Activated CD4-positive, alpha-beta memory T cell treated with anti-CD3 and anti-CD28 coated beads for 36 hours (primary cell): ENCODE measurements at places on chromosomes 13 and 19. TPM values are rescaled to one million over a fixed set of nuclear protein-coding genes. Genes with fewer than 3 reads are reported as not detected.

DNA sequence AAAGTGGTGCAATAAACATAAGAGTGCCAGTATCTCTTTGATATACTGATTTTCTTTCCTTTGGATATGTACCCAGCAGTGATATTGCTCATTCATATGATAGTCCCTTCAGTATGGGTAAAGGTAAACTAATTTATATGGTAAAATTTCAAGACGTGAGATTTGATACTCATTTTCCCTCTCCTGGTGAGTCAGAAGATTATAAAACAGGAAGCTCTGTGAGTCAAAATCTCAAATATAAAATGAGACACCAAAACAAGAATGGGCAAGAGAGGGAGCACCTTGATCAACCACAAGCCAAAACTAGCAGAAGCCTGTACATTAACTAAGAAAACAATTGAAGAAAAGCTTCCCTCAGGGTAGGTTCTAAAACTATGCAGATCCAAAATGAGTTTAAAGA lies 216.3 kb downstream of the SLITRK6 start:
- no peak for DNase-seq

GRCh38 chr13:22049384-22049783 lies 378.5 kb downstream of the FGF9 start:
- no peak for DNase-seq

DNA sequence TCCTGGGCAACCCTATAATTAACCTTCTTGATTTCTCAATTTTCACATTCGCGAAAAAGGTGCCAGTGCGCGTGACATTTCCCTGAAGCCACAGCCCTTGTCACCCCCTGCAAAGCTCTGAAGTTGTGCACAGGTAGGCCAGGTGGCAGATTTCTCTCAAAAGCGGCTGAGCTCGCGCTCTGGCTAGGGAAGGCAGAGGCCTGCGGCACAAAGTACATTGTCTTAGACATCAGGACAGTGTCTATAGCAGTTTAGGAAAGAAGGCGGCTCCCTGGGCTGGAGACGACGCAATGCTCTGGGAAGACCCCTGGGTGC lies 42.9 kb upstream of the ZNF14 start:
- no peak for DNase-seq

The CEACAM4 gene
- total RNA-seq: not detected

DNA sequence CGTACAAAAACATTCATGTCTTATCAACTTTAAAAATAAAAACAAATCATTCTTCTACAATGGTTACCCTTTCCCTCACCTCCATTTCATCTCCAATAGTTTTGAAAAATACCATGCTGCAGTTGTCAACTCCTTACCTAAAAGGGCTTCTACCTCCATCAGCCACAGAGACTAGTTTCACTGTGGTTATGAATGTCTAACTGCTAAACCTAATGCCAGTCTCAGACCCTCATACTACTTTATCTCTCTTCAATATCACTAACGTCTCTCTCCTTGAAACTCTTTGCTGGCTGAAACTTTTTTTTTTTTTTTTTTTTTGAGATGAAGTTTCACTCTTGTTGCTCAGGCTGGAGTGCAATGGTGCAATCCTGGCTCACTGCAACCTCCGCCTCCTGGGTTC lies 27.1 kb downstream of the LNX2 start:
- DNase-seq: no peak

- no peak for DNase-seq
Measured at GRCh38 chr13:83286737-83287136, 595.5 kb downstream of the SLITRK1 start.

- DNase-seq: no peak
Measured at GRCh38 chr19:44648631-44649251, 5.0 kb downstream of the PVR start.

The ZNF529 gene
- 15.4 TPM for total RNA-seq

The CYP4F2 gene
- total RNA-seq: not detected

The PBX4 gene
- total RNA-seq: 45.7 TPM

GRCh38 chr19:39237200-39238184 lies 7.3 kb downstream of the IFNL3 start:
- DNase-seq: peak; percentile 71

The ZNF610 gene
- total RNA-seq: 2.1 TPM

DNA sequence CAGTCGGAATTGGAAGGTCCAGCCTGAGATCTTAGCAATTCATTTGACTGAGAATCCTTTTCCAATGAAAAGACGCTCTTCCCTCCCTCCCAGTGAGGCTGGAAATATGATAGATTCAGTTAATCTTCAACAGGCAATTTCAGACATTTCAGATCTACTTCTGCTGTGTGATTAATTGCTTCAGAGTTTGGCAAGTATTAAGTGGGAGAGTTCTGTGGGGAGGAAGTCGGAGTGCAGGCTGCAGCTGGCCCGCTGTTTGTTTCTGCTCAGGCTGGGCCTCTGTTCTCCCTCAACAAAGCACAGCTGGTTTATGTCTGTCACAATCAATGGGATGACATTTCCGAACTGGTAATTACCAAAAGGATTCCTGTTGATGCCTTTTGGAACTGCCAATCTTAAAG lies 178.2 kb downstream of the NDFIP2 start:
- no peak for DNase-seq

- DNase-seq: peak; percentile 58
Measured at GRCh38 chr13:30421093-30422053, 920 bp upstream of the UBE2L5 start.

- no peak for DNase-seq
Measured at GRCh38 chr13:49417161-49417560, 26.7 kb downstream of the CAB39L start.

The SPTBN4 gene
- total RNA-seq: 1.2 TPM

The RHPN2 gene
- total RNA-seq: 2.9 TPM

- no peak for DNase-seq
Measured at GRCh38 chr13:66365101-66365500, 865.0 kb downstream of the PCDH9 start.

DNA sequence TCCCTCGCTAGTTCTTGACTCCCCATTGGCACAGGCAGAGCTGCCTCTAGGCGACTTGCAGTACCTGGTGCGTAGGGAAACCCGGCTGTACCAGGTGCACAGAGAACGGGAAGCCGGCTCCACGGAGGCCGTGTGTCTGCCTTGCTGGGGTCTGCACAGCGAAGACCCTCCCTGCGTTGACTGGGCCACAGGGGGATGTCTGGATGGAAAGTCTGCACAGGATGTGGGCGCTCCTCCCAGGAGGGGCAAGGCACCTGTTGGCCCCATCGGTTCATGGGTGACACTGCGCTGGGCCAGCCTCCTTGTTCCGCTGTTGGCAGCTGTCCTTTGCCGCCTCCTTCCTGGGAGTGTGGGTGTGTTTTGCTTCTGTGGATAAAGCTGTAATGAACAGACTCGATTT lies 138.3 kb downstream of the TEX29 start:
- no peak for DNase-seq

The MBD3L2 gene
- total RNA-seq: not detected

DNA sequence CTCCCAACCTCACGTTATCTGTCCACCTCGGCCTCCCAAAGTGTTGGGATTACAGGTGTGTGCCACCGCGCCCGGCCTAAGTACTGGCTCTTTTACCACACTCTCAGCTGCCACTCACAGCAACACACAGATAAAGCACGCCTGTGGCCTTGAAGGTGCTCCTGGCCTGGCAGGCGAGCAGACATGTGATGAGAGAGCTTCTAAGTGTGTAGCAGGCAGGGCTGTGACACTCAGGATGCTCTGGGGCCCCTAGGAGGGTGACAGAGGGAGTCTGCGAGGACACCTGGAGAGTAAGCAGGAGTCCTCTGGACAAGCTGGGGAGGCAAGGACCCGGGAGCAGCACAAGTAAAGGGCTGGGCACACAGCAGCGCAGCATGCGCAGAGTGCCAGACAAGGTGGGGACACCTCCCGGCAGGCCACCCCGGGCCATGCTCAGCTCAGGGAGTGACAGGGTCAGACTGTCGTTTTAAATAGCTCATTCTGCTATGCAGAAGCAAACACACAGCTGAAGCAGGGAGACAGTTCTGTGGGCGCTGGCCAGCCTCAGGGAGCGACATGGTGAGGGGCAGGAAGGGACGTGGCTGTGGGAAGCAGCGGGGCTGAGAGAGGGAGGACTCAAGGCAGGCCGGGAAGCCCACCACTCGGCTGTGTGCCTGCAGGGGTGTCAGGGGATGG lies 26.5 kb downstream of the MED26 start:
- DNase-seq: no peak

DNA sequence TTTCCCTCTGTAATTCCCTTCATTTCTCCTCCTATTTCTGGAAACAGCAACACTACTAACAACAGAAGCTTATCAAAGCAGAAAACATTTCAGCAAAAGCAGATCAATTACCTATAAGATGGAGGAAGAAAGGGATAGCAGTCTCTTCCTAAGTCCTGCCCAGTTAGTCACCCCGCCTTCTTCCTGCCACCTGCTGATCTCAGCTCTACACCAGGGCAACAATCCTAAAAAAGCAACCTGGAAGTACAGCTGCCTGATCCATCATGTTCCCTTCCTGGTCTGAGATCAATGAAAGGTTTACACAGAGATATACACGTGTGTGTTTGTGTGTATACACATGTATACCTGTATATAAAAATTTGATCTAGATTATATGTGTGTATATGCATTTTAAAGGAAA lies 59.4 kb downstream of the TSC22D1 start:
- DNase-seq: no peak

DNA sequence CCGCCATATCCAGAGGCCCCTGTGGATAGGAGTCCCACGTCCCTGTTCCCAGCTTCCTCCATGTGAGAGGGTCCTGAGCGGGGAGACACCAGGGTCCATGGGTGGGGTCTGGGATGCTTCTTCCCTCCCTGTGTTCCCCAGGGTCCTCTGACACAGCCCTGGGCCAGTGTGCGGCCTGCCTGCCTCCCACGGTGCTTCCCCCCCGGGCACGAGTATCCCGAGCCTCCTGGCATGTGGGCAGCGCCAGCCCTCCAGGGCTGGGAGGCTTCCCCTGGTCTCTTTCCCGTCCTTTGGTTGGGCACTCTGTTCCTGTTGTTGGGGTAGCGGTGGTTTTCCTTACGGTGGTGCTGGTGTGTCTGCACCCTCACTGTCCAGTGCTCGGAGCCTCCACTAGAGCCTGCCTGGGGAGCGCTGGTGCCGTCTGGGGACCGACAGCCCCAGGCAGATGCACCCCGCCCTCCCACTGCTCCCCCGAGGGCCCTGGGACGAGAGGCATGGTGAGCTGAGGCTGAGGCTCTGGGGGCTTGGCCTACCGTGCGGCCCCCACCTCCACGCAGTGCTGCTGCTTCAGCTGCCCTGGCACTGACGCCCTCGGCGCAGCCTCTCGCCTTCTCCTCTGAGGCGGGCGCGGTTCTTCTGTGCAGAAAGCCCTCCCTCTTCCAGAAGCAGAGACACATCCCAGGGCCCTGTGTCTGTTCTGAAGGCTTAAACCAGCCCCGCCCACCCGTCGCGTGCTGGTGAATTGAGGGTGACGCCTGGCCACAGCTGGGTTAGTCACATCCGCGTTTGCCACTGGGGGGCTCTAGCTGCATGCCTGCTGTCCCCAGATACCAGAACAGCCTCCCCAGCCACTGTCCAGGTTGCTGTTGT lies 27.9 kb downstream of the PLEKHJ1 start:
- peak; percentile 35 for DNase-seq

The EBI3 gene
- total RNA-seq: 11.0 TPM

The C19orf33 gene
- not detected for total RNA-seq

GRCh38 chr13:73224703-73225102 lies 165.9 kb downstream of the KLF5 start:
- no peak for DNase-seq

- no peak for DNase-seq
Measured at GRCh38 chr13:26325876-26326275, 71.9 kb downstream of the CDK8 start.
